Right kidney (tissue), 9 donors: ENCODE measurements at places on chromosomes 1 and 21.

GRCh38 chr1:153432874-153433681 is 16.8 kb downstream of the S100A7A start:
- DNase-seq = no peak

DNA sequence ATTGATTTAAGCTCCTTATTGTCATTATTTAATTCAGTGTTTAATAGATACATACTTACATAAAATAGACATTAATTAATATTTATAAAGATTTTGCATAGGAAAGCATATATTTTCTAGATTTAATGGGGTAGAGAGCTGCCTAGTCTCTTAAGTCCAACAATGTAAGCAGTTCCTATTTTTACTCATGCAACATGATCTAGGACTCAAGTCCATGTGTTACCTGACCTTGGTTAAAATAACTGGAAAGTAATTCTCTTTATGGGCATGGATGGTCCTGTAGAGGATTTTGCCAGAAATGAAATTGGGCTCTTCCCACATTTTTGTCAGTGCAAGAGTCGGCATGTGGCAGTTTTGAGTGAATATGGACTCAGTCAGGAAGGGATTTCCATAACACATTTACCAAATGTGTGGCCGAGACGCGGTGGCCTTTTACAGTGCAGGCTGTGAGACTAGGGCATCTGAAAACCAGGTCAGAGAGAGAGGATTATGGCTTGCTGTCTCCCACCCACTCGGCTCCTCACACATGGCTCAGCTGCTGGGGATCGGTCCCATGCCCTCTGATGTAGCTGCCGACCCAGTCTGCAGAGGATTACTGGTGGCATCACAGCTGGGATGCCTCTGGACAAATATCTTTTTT is 6.2 kb upstream of the KIF1B start:
- DNase-seq = no peak

GRCh38 chr1:94579876-94580294 is 38.3 kb upstream of the F3 start:
- DNase-seq = no peak

DNA sequence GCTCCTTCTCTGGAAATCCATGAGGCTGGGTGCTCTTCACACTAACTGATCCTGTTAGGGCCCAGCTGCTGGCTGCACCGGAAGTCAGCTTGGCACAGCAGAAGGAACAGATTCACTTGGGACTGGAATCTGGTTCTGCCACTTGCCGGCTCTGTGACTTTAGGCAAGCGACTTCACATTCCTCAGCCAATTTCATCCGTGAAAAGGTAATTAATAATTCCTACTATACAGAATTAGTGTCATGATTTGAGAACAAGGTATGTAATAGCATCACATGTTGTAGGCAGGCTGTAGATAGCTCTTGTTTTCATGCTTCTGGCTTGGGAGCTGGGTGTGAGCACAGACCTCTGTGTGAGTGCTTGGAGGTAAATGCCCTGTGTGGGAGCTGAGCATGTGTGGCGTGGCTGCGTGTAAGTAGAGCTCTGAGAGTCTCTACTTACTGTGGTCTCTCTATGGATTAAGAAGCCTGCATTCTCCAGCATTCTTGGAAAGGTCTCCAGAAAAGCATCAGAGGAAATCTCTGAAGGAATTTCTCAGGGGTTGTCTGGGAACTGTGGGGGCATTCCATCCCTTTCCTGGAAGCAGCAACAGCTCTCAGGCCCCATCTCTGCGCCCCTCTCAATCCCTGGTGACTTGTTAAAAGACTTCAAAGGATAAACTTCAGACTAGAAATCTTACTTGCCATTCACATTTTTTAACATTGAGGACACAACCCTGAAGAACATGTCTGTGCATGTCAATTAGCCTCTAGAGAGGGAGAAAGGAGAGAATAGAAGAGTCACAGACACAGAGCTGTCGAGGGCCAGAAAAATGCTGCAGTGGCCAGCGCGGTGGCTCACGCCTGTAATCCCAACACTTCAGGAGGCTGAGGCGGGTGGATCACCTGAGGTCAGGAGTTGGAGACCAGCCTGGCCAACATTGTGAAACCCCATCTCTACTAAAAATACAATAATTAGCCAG is 47.7 kb upstream of the PPM1J start:
- peak; percentile 37 for DNase-seq

DNA sequence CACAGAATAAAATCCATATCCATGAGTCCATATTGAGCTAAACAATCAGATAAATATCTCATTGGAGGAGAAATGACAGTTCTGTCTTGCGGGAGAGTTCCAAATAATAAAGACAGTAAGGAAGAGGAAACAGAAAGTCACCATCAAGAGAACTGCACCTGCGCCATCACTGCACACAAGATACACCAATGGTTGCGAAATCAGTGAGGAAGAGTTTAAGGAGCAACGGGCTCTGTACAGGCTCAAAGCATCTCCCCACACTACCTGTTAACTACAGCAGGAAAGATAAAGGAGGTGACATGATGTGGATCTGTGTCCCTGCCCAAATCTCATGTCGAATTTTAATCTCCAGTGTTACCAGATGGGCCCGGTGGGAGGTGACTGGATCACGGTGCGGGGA is 7.8 kb downstream of the C2CD2 start:
- DNase-seq = no peak

- no peak for DNase-seq
These were observed 580.7 kb upstream of the ADGRL4 start for GRCh38 chr1:79587229-79587628.

DNA sequence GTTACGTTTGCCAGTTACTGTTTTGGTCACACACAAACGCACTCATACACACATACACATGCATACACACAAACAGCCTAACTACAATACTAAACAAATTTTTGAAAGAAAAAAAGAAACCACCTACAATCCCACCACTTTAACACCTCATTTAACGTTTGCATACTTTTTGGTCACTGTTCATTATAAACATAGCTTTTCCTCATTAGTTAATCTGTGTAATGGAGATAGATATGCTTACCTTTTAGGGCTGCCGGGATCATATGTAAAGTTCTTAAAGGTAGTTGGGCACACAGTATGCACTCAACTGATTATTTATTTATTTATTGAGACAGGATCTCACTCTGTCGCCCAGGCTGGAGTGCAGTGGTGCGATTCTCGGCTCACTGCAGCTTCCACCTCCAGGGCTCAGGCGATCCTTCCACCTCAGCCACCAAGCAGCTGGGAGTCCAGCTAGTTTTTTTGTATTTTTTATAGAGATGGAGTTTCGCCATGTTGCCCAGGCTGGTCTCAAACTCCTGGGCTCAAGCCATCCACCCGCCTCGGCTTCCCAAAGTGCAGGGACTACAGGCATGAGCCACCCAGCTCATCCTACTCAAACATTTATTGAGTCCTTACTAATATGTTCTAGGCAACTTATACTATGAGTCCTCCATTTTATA is 677 bp upstream of the BCL10 start:
- DNase-seq = no peak

- no peak for DNase-seq
These were observed 45.1 kb upstream of the MACF1 start for GRCh38 chr1:39159224-39160036.

- DNase-seq = no peak
These were observed 5.8 kb upstream of the CHI3L2 start for GRCh38 chr1:111221633-111222291.
